ENCODE measurements at places on chromosomes 3 and 15.

DNA sequence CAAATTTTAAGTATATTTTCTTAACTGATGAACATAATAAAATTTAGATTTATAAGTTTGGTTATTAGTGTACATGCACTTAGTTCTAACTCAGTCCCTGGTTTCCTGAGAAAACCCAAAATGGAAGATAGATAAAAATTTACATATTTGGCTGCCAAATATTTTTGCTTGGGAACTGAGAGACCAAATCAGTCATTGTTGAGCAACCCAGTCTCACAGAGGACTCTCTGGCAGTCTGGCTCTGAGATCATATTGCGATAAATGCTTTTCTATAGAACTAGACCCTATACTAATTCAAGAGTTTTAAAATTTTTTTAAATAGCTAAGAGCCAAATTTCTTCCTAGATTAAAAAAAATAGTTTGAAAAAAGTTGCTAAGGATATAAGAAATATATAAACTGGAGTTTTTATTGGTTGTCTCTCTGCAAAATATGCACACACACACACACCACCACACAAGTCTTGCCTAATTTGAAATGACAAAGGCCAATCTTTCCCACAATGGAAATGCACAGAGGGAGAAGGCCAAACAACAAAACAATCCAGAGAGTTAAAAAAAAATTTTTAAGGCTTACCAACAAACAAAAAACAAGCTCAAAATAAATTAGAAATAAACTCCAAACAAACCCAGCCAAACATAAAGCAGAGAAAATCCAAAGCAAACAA lies 259.5 kb downstream of the MECOM start:
- no peak for DNase-seq

DNA sequence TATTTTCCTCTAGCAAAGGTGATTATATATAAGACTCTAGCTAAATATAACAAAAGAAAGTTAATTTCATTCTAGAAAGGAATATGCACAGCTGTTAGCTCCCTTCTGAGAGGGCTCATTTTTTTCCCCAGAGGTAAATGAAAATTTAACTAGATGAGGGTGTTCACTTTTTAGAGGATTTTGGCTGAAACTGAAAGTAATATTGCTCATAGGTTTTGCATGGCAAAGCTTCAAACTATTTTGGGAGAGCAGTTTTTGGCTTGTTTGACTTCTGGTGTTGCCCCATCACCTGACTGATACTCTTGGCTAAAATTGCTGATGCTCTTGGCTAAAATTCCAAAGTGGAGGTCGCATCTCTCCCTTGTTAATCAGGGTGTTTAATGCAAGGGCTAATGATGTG lies 311.9 kb downstream of the EDEM1 start:
- DNase-seq = no peak

DNA sequence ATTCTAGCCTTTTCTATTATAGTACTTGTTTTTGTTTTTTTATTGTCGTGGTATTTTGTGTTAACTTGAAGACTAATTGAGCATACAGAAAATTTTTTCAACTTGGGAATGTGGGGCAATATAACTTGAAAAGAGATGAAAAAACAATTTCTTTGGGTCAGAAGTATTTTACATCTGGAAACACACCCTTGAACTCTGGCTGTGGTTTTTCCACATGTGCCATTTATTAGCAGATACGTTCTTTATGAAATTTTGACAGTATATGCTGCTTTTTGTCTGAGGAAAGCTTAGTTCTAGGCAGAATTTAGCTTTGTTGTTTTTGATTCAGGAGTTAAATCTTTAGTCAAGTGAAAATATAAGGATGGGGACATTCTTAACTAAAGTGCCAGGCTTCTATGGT lies 44.7 kb downstream of the TCF12 start:
- no peak for DNase-seq

DNA sequence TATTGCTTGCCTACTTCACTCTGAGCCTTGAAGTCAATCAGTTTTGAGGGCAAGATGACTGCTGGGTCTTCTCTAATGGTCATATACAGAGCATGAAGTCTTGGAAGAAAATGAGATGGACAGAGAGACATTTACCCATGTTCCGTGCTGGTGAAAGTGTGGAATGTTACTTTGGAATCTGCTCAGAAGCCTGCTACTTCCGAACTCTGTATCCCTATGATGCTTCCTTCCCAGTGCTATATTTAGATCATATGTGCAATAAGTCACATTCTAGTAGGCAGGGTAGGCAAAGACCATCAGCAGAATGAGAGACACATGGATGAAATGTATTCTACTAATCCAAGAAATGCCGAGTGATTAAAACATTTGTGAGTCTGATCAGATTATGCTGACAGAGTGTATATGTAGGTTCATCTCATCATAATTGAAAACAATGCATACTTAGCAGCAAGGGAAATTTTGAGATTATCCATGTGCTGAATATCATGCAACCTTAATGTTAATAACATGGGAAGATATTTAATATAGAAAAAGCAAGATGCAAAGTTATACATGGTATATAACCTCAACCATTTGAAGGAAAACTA lies 60.5 kb downstream of the RAB7A start:
- DNase-seq = no peak

DNA sequence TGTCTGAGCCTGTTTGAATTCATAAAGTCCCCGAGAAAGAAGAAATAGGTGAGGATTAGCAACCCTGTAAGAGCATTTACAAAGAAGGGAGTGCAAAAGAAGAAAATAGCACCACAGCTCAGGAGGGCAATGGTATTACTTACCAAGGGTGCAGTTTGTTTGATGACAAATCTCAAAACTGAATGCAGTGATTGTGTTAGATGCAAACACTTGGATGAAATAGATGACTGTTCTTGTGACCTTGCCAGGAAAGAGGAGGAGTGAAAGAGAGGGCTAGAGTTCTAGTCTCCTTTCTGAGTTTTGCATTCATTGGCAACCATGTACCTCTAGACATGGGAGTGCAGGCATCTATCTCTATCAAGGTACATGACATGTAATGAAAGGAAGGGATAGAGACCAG lies 1030.8 kb upstream of the CFAP20DC start:
- peak; percentile 35 for DNase-seq

DNA sequence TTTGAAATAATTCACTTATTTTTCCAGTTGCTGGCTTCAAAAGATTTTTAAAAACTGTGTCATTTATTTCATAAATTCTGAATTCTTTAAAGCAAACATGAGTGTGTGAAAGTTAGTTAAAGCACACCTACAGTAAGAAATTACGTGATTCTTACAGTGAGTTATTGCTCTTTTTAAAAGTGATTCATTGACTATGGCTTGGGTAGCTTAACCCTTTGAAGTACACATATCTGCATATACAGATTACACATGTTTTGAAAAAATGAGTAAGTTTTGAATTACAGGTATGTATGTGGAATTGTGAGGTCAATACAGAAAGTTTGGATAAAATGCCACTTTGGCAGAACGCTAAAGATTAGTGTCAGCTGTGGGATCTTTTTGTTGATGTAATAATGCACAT lies 64.5 kb upstream of the MBNL1 start:
- DNase-seq = no peak

DNA sequence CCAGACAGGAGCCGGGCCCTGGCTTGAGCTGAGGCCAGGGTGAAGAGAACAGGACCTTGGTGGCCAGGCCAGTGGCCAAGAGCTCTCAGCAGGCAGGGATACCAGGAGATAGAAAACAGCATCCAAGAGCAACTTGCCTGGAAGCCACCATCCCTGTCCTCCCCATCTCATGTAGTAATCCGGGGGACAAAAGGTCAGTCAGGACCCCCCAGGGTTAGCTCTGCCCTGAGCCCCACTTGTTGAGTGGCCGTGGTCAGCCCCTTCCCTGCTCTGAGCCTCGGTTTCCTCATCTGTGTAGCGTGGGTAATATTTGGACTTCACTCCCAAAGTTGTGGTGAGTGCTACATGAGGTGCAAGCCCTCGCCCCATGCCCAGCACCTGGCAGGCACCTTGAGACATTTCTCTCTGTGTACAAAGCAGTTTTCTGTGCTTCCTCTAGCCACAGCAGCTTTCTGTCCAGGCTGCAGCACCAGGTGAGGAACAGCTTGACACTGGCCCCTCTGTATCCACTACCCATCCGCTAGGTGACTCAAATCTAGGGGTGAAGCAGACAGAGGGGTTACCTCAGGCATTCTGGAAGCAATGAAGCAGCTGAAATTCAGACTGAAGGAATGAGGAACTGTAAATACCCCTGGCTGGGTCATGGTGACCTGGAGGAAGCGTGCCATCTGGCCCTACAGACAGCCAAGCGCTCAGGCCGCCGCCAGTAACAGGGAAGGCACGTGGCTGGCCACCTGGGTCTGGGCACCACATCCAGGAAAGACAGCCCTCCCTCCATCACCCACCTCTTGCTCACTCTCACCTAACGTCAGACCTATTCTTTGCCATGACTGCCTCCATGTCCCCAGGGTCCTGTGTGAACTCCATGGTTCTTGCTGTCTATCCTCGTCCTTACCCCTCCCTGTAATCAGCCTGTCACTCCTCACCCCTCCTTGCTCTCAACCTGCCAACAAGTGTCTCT lies 6.7 kb downstream of the CISH start:
- no peak for DNase-seq

DNA sequence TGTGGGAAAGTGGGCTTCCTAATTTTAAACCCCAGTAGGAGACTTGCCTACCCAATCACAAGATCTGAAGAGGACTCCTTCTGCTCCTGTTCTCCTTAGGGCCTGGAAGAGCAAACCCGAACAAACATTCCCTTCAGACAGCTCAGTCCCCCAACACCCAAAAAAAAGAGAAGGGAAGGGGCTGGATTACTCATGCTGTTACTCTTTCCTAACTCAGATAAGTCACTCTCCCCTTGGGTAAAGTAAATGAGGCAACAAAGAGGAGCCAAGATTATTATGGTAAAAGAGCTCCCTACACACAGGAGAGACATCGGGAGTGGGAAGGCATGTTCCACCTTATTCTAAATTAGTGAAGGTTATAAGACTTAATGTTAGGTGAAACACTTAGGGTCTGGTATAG lies 18.1 kb upstream of the LEKR1 start:
- no peak for DNase-seq

- DNase-seq = peak; percentile 33
Observed at GRCh38 chr3:51384055-51384725, 901 bp upstream of the MANF start.

DNA sequence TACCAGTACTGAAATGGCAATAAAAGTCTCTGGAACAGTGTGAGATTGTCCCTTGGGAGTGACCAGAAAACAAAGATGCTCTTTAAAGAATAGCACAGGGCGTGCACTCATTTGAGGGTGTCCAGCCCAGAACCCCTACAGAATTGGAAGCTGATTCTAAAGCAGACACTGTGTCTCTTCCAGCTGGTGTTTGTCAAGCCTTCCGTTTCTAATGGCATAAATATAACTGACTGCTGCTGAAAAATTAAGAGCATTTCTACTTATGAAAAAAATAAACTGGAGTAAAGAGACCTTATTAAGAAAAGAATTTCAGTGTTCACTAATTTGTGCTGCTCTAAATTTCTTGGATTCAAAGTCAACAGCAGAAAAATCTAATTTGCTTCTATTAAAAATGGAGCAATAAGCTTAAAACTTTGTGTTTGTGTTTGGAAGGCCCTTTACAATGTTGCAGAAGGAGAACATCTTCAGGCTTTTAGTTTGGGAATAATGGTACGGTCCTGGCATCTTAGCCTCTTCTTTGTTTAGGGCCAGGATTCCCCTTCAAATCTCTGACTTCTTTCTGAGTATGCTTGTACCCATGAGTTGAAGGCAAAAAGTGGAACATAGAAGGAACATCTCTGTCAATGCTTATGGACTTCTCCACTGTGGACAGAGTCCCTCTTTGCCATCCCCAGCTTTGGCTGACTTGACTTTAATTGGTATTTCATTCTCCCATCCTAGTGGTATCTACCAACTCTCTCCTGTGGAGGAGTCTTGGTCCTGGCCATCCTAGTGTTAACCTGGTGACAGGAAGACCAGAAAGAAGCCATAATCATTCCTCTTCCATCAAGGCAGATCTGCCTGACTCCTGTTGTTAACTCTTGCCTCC lies 65.9 kb downstream of the THSD4 start:
- no peak for DNase-seq

GRCh38 chr3:66265649-66266048 lies 44.8 kb downstream of the SLC25A26 start:
- DNase-seq = no peak

- peak; percentile 64 for DNase-seq
Observed at GRCh38 chr3:129314386-129315222, 35.9 kb downstream of the HMCES start.

GRCh38 chr3:172467170-172467824 lies 19.0 kb upstream of the GHSR start:
- no peak for DNase-seq

DNA sequence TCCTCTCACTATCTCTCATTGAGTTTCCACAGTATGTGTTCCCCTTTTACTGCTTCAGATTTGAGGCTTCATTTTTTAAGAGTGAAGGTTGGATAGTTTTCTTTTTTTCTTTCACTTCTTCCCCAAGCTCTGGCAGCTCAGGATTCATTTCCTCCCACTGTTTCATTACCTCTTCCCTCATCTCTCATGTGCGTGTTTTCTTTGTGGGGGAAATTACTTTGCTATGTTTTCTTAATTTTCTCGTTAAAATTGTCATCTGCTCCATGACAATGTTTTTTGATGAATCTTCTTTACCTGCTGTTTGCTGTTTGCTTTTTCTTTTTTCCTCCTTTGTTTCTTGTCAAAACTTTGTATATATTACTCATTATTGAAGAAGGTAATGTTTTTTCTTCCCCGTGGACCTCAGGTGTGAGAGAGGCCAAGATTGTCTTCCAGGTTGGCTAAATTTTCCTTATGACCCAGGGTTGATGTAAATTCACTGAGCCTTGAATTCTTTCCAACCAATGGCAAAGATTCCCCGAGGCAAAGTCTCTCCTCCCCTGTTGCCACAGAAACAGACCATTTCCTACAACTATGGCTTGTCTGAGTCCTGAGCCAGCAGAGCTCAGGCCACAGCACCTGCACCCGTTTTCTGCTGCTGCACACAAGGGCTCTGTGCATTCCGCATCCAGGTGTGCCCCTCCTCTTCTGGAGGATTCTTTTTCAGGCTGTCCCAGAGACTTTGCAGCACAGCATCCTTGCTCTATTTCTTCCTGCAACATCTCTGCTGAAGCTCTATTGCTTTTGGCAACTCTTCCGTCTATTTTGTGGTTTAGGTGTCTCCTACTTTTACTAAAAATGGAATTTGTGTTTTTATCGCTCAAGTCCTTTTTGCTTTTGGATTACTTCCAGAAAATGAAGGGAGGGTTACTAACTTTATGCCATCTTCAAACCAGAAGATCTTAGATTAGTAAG lies 66.1 kb downstream of the NOX5 start:
- no peak for DNase-seq

DNA sequence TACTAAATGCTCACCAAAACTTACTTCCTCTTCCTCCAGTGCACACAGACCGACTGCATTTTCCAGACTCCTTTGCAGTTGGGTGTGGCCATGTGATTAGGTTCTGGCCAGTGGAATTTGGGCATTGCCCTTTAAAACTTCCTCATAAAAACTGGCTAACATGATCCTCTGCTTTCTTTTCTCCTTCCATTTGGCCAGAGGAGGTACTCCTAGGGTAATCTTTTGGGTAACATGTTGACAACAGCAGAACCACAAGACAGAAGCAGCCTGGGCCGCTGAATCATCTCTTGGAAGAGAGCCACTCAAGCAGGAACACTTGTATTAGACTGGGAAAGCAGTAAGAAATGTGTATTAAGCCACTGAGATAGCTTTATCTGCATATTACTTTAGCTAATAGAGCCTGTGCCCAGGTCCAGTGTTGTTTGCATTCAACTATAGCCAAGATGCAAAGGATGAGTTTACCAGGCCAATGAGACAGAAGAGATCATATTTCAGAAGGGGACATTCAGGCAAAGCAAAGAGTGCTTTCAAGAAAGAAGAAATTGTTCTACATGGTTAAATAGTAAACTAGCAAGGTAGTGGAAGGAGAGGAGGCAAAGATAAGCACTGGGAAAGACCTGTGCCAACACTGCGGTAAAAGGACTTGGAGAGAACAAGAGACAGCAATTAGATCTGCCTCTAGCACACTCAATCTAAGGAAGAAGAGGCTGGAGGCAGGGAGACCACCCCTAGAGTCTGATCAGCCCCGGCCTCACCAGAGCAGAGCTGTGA lies 79.8 kb downstream of the PLCH1 start:
- no peak for DNase-seq
